ENCODE measurements at places on chromosomes 5 and 9. TPM values are rescaled to one million over a fixed set of nuclear protein-coding genes. Genes with fewer than 3 reads are reported as not detected.

DNA sequence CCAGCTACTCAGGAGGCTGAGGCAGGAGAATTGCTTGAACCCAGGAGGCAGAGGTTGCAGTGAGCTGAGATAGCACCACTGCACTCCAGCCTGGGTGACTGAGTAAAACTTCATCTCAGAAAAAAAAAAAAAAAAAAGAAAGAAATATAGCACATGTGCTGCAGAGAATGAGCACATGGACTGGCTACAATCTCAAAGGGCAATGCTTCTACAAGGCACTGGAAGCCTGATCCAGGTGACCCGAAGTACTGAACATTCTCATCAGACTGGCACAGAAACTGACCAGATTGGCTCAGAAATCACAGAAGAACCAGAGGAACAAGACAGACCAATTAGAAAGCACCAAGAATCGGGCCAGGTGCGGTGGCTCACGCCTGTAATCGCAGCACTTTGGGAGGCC is 4.8 kb downstream of the DYNC2I2 start:
- DNase-seq = no peak

GRCh38 chr9:61673664-61674381 is 484.0 kb downstream of the SPATA31A7 start:
- DNase-seq = no peak

The PCDHB2 gene
- polyA plus RNA-seq = 0.59 TPM

The TRIM32 gene
- 6.8 TPM for polyA plus RNA-seq

The PDE6A gene
- 0.07 TPM for polyA plus RNA-seq

The PDZD2 gene
- polyA plus RNA-seq = 40.4 TPM

The PROB1 gene
- polyA plus RNA-seq = 22.2 TPM

- DNase-seq = no peak
Observed at GRCh38 chr9:16442622-16443021, 427.8 kb downstream of the BNC2 start.

The PCDHB9 gene
- 0.63 TPM for polyA plus RNA-seq

The RASEF gene
- 0.02 TPM for polyA plus RNA-seq

The OGN gene
- polyA plus RNA-seq = 18.6 TPM

GRCh38 chr9:123637945-123638634 is 282.1 kb downstream of the CRB2 start:
- no peak for DNase-seq

DNA sequence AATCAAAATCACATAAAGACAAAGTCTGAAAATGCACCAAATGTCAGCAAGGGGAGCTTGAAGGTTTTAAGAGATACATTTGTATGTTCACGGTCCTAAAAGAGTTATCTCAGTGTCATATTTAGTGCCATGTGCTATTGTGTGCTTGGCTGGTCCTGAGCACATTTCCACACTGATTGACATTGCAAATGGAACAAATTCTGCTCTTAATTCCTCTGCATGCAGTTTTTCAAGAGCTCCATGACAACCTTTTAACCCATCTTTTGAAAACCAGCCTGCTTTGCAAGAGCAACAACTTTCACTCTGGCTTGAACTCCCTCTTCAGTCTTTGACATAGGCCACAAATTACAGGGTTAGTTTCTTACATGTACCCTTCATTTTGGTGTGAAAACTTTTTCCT is 175.4 kb upstream of the ACTBL2 start:
- DNase-seq = no peak

The IRGM gene
- not detected for polyA plus RNA-seq

GRCh38 chr9:109325089-109325488 is 4.2 kb upstream of the EPB41L4B start:
- DNase-seq = no peak

GRCh38 chr9:125239631-125240597 is 1.2 kb downstream of the HSPA5 start:
- DNase-seq = no peak

DNA sequence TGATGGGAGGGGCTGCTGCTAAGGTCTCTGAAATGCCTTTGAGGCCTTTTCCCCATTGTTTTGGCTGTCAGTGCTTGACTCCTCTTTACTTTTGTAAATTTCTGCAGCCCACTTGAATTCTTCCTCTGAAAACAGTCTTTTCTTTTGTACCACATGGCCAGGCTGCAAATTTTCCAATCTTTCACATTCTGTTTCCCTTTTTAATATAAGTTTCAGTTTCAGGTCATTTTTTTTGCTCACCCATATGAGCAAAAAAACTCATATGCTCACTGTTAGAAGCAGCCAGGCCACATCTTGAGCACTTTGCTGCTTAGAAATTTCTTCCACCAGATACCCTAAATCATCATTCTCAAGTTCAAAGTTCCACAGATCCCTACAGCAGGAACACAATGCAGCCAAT is 234.6 kb upstream of the ADRA1B start:
- no peak for DNase-seq

- DNase-seq = no peak
Observed at GRCh38 chr9:124271660-124272059, 13.9 kb downstream of the NEK6 start.

DNA sequence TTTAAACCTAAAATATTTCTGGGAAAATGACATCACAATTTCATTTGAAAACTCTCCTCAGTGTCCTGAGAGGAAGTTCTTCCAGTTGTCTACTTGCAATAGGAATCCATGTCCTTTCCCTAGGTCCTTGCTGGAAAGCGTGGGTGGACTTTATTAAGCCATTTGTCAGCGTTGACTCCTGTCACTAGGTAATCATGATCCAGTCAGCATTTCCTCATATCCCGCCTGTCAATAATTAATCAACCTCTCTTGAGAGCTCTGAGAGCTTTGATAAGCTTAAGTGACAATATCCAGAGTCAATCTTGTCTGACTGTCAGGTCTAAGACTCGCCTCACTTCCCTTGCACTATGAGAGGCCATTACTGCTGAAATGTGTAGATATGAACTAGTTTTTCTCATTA is 107.2 kb upstream of the SLIT3 start:
- DNase-seq = no peak

DNA sequence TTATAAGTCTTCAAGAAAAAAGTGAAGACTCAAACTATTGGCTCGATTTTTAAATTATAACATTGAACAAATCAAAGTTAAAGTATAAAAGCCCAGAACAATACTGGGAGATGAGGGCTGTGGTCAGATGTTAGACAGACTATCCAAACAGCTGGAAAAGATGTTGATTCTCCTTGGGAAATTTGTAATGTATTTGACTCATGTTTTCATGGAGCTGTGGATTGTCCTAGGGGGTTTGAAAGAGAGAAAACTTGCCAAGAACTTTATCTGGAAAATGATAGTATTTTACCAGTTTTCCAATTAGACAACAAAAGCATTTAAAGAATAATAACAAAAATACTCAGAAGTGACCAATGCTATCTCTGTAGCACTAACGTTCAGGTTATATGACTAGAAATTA is 339.2 kb downstream of the ARL15 start:
- DNase-seq = no peak

- DNase-seq = no peak
Observed at GRCh38 chr5:2135354-2135753, 252.6 kb upstream of the IRX4 start.

DNA sequence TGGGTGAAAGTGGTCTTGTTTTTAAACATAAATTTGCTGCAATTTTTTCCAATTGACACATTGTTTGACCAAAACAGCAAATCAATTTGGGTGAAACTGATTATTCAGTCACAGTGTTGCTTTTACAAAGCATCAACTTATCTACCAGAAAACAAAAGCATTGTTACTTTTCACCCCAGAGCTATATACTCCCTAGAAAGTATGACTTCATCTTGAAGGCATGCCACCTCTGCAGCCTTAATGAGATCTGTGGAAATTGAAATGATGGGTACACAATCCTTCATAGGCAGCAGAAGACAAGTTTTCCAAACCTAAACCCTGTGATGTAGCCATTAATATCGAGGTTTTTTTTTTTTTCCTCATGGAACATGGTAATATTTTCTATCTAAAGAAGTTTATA is 615.9 kb downstream of the CHSY3 start:
- DNase-seq = no peak

- DNase-seq = no peak
Observed at GRCh38 chr5:73114044-73114688, 6.2 kb upstream of the TMEM171 start.

DNA sequence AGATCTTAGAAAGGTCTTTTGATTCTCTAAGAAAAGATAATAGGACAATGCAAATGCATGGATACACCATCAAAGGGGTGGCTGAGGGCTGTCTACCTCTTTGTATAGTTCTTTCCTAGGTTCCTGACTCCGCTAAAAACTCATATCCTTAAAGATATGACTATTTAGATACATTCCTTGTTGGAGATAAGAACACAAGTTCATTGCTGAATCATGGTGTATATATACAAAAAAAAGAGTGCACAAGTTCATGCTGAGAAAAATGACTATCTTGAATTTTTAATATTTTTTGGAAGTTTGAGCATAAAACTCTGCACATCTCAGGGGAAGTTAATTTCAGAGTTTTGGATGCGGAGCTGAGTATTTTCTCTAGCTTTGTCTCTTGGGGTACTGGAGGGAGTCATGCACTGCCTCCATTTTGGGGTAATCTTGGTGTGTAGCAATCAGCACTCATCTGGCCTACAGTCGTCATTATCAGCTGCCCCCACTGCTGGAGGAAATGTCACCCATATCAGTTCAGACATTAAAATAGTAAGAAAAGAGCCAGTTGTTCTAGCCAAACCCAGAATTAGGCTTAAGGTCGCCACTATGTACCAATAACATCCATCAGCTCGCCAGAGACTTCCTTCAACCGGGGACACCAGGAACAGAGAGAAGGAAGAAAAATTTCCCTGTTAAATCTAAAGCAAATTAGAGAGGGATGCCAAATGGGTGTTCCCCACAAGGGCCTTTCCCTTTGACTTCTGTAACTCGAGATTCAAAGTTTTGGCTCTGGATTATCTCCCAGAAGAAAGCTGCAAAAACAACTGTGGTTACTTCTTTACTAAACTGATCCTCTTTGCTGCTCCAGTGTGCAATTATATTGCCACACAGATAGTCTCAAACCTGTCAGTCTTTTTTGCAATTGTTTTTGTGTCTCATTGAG is 49.0 kb downstream of the PTTG1 start:
- DNase-seq = peak; percentile 60

DNA sequence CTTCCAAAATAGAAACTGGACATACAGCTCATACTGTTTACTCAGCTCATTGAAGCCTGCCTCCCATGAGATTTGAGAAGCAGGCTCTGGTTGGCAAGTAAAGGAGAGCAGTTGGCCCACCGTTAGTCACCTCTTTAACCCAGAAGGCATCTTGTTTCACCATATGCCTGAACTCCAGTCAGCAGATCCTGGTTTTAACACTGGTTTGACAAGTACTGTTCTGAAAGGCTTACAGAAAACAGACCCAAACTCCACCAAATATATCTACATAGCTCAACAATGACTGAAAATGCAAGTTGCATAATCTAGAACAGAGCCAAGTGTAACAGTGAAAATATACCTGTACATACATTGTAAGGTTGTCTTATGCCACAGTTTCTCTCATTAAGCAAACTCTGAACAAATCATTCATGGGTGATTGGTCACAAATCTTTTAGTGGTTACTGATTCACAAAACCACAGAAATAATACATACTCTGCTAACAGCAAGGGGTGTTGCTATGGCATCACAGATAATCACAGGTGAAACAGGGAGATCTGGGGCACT is 198.8 kb downstream of the BNC2 start:
- no peak for DNase-seq

GRCh38 chr9:93028448-93029006 is 30.0 kb upstream of the SUSD3 start:
- peak; percentile 5 for DNase-seq

- no peak for DNase-seq
Observed at GRCh38 chr5:40714001-40714400, 34.3 kb downstream of the PTGER4 start.

- DNase-seq = no peak
Observed at GRCh38 chr5:132013006-132013689, 1.7 kb upstream of the ACSL6 start.

The FOXI1 gene
- not detected for polyA plus RNA-seq

GRCh38 chr5:82329393-82329792 is 51.2 kb upstream of the RPS23 start:
- DNase-seq = no peak

The DDX4 gene
- not detected for polyA plus RNA-seq

The SHOC1 gene
- polyA plus RNA-seq = not detected

GRCh38 chr5:204966-205670 is 12.8 kb downstream of the CCDC127 start:
- DNase-seq = no peak

GRCh38 chr9:82680179-82680935 is 382.6 kb downstream of the RASEF start:
- DNase-seq = no peak

The SLC30A5 gene
- polyA plus RNA-seq = 32.5 TPM

DNA sequence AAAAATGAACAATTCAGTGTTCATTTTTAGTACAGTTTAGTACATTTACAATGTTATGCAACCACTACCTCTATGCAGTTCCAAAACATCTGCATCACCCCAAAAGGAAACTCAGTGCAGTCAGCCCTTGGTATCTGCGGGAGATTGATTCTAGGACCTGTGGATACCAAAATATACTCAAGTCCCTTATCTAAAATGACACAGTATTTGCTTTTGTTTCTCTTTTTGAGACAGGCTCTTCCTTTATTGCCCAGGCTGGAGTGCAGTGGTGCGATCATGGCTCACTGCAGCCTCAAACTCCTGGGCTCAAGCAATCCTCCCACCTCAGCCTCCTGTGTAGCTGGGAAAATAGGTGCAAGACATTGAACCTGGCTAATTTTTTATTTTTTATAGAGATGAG is 114.0 kb downstream of the PIP5K1B start:
- no peak for DNase-seq
